ENCODE measurements at places on chromosomes 16 and 17.
A peak's percentile ranks its signal among the peaks of the same experiment; 100 is the strongest.

DNA sequence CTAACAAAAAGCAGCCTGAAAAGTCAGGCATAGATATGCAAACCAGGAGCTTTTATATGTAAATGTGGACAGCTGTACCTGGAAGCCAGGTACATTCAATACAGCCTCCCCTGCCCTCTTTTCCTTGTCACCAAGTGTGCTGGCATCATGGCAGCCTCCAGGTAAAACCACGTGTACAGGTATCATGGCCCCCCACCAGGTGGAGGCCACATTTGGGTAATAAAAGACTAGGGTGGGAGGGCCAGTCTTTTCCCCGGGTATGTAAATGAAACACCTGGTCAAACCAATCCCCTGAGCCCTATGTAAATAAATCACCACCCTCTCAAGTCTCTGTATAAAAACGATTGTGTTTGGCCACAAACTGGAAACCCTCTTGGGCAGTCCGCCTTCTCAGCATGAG is 226.4 kb upstream of the GOT2 start:
- DNase-seq, result no peak

DNA sequence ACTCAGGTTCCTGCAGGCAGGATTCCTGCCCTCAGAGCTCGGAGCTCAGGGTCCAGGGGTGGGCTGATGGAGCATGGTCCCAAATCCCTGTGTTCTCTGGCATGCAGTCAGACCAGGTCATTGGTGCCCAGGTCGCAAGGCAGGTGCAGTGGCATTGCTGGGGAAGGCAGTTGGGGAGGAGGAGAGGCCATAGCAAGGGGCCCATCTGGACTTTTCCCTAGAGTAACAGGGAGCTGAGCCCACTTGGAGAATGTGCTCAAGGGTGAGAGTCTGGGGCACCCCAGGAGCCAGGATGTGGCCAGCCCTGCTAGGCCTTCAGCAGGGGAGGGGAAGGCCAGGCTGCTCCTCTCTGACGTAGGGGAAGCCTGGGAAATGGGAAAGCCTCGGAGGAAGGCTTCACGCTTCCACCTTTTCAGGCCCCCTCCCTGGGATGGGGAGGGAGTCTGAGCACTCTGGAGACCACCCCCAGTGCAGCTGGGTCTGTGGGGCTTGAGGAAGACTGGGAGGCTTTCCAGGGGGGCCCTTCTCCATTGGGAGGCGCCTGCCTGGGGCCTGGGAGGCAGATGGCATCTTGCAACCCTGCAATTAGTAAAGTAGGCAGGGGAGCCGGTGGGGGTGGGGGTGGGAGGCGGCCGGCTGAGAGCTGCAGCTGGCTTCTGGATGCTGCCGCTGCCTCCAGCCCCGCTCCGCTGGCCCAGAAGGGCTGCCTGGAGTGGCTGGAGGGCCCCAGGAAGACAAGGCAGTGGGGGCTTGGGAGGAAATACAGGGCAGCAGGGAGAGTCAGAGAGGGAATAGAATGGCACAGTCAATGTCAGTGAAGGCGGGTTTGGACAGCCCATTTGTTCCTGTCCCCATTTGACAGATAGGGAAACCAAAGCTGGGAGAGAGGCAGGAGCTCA is 21.1 kb upstream of the DOK4 start:
- DNase-seq, result no peak

DNA sequence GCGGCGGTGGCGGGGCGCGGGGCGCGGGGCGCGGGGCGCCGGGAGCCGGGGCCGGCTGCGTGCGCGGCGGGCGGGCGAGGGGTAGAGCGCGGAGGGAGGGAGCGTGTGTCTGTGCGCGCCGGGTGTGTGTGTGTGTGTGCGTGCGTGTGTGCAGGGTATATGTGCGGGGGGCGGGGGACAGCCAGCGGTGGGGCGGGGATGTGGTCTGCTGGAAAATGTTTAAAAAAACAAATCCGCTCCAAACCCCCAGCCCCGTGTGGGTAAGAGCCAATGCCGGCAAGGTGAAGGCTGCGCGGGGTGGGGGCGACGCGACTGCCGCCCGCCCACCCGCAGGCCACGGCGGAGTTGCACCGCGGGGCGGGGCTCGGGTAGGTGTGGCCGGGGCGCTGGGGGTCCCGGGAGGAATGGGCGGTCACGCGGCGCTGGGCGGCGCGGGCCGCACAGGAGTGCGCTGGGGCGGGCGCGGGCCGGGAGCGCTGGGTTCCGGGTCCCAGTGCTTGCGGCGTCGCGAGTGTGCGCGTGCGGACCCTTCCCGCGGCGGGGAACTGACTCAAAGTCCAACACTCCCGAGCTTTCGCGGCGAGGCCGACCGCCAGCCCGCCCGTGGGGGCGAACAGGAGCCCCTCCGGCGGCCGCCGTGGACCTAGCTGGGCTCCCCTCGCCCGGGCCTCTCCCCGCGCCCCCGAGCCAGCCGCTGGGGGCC is at the start of gene CYGB:
Gene CYGB, minus strand, starts transcription at position 132 of the 703 bp plus-strand sequence. CDS start 167 bp downstream, outside the sequence.
- no peak for DNase-seq

DNA sequence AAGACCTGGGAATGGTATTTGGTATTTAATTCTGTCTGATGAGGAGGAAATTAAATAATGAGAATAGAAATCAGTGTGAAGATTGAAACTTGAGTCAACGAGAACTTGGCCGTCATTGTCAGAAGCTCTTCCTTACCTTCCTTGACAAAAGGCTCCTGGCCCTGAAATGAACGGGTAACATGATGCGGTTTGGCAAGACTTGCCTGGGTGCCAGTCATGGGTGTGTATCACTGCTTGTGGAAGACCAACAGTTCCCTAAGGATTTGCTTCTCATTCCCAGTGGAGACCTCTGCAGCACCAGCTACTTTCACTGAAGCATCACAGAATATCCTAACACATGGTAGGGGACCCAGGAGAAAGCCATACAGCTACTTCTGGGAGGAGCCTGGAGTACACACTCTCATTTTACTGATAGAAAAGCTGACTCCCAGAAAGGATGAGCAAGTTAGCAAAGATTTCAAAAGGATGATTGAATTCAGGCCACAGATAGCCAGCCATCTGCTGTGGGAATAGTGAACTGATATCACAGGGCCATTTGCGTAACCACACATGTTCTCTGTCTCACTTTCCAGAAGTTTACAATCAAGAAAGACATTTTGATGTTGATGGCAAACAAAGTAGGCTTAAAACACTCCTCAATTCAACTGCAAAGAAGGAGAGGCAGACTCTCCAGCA is 258.1 kb upstream of the SALL1 start:
- no peak for DNase-seq

GRCh38 chr16:30349675-30350074 is 5.4 kb downstream of the CD2BP2 start:
- DNase-seq, result no peak

GRCh38 chr16:88770461-88771293 is 14.3 kb downstream of the PIEZO1 start:
- DNase-seq, result peak; percentile 49

DNA sequence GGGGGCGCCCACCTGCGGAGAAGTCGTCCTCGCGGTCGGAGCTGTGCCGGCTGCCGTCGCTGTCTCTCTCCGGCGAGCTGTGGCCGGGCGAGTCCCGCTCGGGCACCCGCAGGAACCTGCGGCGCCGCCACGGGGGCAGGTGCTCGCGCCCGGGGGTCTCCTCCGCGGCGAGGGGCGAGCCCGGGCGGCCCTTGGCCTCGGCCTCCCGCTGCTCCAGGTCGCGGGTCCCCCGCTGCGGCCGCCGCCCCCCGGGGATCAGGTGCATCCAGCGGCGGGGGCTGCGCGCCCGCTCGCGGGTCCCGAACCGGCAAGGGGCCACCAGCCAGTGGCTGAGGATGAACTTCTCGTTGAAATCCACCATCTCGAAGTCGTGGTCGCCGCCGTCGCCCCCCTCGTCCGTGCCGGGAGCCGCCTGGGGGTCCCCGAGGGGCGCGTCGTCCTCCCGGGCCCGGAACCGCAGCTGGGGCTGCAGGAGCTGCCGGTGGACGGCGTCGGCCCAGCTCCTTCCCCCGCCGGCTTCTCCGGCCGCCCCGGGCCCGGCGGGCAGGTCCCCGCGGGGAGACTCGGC is 41.4 kb upstream of the BHLHA9 start:
- no peak for DNase-seq

DNA sequence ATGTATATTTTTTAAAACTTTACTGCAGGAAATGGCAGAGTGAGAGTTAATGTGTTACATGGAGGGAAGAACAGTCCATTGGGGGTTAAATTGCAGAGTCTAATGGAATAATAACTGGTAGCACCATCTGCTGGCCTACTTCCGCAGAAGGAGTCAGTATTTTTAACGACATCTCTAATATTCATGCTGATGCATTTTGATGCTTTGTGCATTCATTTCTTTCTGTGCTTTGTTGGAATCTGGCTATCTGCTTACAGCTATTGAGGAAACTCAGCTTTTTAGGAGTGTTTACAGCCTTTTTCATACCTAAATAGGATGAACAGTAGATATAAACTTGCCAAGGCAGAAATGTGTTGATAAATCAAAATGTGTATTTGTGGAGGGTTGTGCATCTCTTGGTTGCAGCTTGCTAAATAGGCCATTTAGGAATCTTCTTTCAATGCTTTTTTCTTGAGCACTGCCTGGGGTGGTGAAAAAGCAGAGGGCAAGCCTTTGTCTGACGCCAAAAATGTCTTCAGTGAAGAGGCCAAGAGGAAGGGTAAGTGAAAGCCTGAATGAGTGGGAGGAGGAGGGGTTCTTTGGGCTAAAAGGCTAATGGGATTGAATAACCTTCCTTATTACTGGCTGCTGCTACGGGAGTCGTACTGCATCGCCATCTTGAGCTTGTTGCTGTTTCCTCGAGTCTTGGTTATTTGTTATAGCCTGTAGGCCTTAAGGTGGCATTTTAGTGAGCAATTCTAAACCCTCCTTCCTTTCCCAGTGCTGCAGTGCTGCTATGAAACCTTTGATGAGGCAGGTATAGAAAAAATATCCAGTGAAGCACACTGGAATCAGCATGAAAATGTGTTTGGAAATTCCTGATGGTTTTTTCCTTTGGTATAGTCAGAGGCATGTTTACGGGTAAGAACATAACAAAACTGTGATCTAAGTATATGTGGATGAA is 153.3 kb downstream of the CHD9 start:
- DNase-seq, result no peak

DNA sequence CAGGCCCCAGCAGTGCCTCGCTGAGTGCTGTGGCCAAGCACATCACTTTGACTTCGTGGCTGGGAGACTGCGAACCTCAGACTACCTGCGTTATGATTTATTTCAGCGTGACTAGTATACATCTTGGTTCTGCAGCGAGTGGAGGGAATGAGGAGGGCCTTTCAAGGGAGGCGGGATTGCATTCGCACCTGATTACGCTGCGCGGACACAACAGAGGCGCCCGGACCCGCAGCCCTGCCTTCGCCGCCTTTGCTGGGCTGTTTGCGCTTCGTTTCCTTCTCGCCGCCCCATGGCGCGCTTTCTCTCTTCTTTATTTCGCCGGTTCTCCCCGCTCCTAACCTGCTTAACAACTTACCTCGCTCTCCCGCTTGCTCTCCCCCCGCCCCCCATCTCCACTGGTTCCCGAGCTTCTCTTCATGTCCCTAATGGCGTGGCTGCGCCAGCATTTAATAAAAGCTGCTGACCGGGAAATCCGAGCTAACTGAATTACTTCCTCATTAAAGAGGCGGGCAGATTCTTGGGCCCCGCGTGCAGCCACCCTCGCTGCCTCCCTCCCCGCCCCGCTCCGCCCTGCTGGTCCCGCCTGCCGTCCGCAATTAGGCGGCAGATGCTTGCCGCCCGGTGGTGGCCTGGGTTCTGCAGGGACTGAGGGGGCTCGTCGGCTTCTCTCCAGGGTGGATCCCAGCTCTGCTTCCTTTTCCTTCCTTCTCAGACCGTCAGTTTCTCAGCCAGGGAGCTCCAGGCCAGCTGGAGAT is 257.6 kb upstream of the SDK2 start:
- peak; percentile 25 for DNase-seq

DNA sequence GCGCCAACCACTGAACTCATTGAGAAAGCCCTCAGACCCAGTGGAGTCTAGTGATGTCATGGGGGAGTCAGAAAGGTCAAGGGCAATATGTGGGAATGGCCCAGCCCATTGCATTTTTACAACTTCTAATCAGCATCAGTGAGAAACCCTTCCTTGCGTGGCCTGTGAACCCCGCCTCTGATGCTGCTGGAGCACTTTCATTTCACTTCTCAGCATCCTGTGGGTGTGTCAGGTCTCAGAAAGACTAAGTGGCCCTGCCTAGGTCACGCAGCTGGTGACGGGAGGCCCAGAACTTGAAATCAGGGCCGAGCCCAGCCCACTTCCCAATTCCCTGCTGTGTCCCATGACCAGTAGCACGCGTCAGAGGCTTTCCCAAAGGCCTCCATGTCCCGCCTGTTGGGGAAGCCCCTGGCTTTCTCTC is 6.1 kb downstream of the DNAI2 start:
- peak; percentile 35 for DNase-seq

- no peak for DNase-seq
Measured at GRCh38 chr17:78394209-78394608, 15.8 kb downstream of the PGS1 start.

DNA sequence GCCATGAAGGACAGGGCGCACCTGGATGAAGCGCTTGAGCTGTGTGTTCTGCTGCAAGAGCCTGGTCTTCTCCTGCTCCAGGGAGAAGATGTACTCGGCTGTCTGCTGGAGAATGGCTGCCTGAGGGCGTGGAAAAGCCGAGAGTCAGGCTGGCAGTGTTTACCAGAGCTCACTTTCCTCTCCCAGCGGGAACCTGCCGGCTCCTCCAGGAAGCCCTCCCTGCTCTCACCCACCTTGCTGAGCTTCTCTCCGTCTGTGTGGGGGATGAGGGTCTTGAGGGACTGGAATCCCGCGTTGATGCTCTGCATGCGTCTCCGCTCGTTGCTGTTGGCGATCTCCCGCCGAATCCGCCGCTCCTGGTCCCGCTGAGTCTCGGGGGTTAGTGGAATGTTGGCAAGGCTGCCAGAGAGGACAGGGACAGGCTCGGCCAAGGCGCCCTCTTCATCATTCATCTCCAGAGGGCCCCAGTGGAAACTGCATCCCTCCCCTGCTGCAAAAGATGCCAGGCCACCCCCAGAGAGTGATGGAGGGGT is 10.5 kb downstream of the TFAP4 start:
- DNase-seq, result no peak

- no peak for DNase-seq
Measured at GRCh38 chr16:2715064-2715463, 5.0 kb downstream of the PRSS27 start.

- no peak for DNase-seq
Measured at GRCh38 chr16:85390511-85391174, 222.5 kb upstream of the GSE1 start.

DNA sequence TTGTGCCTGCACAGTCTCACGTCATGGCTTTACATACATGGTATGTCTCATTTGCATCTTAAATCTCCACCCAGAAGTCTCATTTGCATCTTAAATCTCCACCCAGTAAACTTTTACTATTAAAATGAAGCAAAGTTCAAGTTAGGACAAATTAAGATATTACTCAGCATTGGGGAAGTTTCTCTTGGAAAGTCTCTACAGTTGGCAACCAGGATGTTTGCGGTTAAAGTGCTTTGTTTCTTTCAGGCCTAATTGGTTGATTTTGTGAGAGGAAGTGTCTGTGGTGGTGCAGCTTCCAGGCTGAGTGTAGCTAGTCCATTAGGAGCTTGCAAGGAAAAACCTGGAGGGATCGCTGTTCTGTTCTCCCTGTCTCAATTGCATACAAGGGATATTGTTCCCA is 1373.3 kb upstream of the GOT2 start:
- DNase-seq, result no peak

GRCh38 chr16:11101695-11102522 is 154.1 kb downstream of the SOCS1 start:
- no peak for DNase-seq

- DNase-seq, result peak; percentile 24
Measured at GRCh38 chr16:69329369-69330285, 761 bp downstream of the PDF start.
